T follicular helper cell (primary cell): ENCODE measurements at places on chromosomes 6 and 20.

- no peak for DNase-seq
Measured at GRCh38 chr6:162856885-162857284, 129.1 kb downstream of the PACRG start.

- no peak for DNase-seq
Measured at GRCh38 chr6:161110028-161110779, 118.6 kb downstream of the MAP3K4 start.

DNA sequence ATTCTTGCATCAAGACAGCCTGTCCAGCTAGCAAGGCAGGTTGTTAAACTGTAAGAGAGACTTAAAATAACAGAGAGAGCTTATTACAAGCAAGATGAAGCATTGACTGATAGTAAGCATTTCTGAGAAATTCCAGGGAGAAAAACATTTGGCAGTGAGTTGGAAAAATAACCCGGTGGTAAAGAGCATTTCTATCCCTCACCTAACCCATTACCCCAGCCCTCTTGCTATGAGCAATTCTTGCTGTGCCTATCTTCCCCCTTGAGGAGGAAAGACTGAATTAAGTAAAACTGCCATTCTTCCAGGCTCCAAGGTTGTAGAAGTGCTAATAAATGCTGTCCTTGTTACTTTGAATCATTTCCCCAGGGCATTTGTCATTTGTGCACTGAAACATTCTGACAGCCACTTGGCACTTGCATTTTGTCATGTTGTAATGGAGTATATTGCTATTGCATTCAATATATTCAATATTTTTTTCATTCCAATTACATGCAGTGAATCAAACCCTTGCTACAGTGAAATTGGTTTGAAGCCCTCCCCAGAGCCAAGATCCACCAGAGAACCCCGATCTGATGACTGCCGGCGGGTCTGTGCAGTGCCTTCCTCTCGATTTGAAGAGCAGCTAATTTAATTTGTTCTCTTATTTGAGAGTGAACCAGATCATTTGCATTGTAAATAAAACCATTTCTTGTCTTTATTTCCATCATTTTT is 291.1 kb downstream of the HIVEP2 start:
- DNase-seq: no peak

DNA sequence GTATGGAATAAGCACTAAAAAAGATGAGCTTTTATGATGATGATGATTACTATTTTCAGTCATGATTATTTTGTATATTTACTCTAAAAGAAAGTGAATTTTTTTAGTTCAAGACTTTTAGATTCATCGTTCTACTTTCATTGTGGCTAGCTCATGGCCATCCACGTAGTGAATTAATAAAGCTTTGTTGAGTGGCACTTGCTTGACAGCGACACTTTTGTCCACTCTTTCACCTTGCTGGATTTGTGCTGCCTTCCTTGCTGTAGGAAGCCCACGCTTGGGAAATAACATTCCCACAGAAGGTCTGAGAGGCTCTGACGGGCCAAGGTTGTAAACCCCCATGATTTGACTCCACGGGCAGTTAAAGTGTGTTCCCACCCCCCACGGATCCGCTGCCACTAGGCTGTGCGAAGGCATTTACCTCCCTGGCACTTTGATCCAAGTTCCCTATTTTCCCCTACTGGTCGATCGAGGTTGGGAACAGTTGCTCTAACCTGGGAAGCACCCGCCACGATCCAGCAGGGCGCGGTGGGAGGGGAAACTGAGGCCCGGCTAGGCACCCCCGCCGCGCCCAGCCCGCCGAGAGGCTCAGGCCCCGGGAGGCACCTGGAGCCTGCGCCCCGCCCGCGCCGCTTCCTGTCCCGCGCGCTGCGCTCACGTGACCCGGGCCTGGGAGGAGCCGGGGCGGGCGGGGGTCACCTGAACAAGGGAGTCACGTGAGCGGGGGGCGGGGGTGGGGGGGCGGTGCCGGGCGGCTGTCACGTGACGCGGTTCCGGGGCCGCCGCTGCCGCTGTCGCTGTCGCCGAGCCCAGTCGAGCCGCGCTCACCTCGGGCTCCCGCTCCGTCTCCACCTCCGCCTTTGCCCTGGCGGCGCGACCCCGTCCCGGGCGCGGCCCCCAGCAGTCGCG is at the start of gene IGF2R:
IGF2R (plus strand) TSS at position 788 of the 909 bp plus-strand sequence. CDS start 165 bp downstream, outside the sequence.
- DNase-seq: peak; percentile 92

DNA sequence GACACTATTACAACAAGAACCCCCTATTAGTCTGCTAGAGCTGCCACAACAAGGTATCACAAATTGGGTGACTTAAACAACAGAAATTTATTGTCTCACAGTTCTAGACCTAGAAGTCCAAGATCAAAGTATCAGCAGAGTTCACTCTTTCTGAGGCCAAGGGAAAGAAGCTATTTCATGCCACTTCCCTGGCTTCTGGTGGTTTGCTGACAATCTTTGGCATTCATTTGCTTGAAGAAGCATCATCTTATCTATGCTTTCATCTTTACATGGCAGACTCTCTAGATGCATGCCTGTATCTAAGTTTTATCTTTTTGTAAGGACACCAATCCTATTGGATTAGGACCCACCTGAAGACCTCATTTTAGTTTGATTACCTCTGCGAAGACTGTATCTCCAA is 296.8 kb upstream of the MARCKS start:
- no peak for DNase-seq

DNA sequence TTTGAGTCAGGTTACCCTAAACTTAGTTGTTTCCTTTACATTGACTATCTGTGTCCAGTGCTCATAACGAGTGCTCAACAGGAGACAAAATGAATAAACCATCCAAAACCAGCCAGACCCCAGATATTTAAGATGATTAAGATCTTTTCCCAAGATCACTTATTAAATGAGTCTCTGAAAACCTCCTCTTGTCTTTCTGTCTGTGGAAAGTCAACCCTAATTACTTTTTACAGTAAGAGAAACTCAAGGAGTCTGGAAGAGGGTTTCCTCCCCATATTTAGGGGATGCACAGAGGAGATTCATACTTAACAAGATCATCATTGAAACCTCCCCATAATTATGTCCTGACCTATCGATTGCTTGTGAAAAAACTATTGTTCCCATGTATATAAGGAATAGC is 84.0 kb downstream of the CAP2 start:
- no peak for DNase-seq

DNA sequence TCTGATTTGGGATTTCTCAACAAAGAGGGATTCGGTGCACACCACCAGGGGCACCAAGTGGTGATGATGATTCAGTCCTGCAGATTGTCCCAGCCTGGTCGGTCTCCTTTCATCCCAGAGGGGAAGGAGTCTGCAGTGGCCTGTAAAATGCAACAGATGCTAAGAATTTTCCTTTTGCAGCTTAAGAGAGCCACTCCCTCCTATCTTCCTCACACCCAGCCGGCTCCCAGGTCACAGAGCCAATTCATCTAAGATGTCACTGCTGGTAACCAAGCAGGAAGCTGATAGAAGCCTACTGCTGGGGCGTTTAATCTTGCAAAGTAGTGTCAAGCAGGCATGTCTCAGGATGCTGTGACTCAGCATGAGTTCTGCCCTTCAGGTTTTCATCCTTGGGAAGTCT is 203.8 kb upstream of the LRFN2 start:
- no peak for DNase-seq

- no peak for DNase-seq
Measured at GRCh38 chr6:122449069-122449468, 22.5 kb downstream of the SERINC1 start.

- no peak for DNase-seq
Measured at GRCh38 chr6:150430815-150431214, 62.0 kb downstream of the IYD start.
